Foreskin keratinocyte (primary cell): ENCODE measurements at places on chromosomes 7 and 10. TPM values are rescaled to one million over a fixed set of nuclear protein-coding genes. Genes with fewer than 3 reads are reported as not detected.

VWDE gene
- total RNA-seq = 1.0 and 2.9 TPM in 2 replicates

UCMA gene
- total RNA-seq = not detected in 2 replicates

FZD1 gene
- 3.7 and 4.1 TPM in 2 replicates for total RNA-seq

ANKRD16 gene
- total RNA-seq = 5.2 and 5.7 TPM in 2 replicates

DNA sequence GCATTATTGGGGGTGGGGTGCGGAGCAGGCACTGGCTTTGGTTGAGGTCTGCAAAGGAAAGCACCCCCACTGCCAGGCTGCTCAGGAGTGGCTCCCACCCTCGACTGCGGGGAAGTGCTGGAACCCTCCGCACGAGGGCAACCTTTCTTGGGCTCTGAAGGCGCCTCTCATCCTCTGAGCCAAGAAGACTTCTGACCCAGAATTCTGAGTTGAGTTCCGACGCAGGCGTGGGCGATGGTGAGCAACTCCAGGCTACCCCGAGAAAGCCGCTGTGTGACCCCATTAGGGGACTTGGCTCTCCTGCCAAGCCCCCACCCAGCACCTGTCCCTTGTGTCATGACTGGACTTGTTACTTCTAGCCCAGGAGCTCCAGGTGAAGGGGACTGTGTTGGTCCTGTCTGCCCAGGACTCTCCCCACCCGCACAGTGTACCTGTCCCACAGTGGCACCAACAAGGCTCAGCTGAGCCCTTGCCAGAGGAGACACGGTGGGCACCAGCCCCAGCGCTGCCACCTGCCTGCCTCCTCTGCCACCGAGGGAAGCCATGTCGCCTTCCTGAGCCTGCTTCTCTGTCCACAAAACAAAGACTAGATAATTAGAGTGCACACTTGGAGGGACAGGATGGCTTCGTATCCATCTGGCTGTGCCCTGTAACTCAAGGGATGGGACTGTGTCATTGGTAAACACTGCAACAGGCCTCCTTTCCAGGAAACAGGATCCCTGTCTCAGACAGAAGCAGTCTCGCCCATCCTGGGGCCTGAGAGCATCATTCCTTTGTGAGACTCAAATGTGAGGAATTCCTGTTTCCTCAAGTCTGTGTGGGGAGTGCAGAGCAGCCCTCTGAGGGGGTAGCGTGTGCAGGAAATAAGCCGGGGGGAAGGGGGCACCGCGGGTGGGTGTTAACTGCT, 128.8 kb downstream of the LHPP start:
- no peak for DNase-seq

- DNase-seq = no peak
Measured at GRCh38 chr7:42833411-42833810, 78.5 kb downstream of the C7orf25 start.

DNA sequence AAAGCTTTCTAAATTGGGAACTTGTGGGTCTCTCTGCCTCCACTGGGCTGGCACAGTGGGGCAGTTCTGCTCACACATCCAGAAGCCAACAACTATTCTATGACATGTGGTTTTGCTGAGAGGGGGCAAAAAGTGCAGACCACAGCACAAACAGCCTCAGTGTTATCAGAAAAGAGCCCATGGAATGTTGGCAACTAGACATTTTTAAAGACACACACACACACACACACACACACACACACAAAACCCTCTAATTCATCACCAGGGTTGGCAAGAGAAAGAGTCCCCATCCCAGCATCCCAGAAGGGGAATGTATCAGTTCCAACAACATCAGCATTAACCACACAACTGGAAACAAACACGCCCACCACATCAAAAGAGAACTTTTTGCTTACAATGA, 117.1 kb downstream of the FGFR2 start:
- no peak for DNase-seq

DNA sequence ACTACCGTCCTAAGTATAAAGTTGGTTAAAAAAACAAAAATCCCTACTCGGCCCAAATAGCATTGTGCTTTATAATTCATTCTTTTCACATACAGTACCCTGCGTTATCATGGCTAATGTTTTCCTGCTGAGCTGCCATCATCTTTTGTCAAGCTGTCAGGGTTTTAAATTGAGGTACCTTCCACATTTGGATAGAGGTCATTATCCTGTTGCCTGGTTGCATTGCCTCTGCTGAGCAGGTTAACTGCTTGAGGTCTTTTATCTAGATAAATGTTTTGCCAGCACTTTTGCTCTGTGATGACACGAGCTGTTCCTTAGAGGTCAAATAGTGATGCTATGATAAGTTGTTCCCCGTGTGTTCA, 94.4 kb upstream of the FZD1 start:
- no peak for DNase-seq
